ENCODE measurements at places on chromosomes 11 and 22.

GRCh38 chr11:33779849-33780528, 5.7 kb upstream of the FBXO3 start:
- peak; percentile 87 for DNase-seq

DNA sequence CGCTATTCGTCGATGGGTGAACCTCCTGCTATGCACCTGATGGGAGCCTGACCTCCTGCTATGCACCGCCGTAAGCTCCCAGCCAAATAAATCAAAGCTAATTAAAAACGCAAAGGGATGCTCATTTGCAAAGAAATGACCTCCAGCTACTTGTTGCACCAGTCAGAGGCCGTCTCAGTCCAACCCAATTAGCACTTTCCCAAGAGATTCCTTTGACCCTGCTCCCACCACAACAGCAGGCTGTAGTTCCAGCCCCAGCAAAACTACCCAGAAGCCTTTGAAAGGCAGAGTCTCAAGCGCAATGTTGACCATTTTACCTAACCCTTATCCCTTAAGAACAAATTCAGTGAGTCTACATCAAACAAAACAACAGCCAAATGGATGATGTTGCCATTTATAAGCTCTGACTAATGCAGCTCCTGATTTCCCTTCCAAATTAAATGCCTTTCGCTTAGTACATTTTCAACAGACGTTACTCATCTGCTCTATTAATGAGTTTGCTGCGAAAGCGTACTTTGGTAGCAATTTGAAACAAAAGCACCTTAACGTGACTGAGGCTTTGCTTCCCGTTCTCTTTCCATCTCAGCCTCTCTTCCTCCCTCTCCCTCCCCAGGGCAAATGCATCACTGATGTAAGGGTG, 17.2 kb upstream of the BSX start:
- peak; percentile 74 for DNase-seq

DNA sequence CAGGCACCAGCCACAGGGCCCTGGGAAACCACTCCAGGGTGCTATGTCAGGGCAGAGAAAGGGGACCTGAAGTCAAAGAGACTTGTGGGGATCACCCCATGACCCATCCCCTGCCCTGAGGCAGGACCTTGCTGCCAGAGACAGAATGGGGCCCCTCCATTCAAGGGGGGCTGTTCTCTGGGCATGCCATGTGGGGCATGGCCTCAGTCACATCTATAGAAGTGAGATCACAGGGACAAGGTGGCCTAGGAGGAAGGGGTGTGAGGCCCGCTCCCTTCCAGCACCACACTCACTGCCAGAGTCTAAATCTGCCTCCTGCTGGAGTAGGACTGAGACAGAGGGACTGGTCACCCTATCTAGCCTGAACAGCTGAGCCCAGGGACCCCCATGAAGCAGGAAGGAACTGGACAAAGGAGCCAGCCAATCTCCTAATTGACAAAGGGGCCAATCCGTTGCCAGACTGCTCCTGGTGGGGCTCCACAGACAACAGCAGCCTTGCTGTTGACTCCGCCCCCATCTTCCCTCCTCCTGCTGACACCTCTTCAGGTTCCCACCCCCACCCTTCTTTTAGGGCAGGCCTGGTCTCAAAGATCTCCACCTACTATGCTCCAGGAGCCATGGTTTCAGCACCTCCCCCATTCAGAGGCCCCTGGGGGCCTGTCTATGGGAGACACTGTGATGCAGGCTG, 26.0 kb downstream of the NEAT1 start:
- peak; percentile 77 for DNase-seq

DNA sequence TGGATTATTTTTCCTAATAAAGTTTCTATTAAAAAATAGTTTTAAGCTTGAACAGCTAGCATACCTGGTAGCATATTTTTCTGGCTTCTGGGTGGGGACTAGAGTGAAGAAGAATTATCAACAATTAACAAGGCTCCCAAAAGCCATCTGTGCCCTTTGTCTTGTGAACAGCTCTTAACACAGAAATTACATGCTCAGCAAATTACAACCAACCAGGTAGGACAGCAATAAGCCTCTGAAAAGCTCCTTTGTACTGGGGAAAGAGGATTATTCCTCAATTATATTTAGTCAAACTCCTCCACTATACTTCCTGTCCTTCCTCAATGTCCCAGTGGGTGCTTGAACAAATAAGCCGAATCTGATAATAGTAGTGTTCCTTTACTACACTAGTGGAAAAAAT, 162.8 kb downstream of the RAB38 start:
- DNase-seq: no peak

DNA sequence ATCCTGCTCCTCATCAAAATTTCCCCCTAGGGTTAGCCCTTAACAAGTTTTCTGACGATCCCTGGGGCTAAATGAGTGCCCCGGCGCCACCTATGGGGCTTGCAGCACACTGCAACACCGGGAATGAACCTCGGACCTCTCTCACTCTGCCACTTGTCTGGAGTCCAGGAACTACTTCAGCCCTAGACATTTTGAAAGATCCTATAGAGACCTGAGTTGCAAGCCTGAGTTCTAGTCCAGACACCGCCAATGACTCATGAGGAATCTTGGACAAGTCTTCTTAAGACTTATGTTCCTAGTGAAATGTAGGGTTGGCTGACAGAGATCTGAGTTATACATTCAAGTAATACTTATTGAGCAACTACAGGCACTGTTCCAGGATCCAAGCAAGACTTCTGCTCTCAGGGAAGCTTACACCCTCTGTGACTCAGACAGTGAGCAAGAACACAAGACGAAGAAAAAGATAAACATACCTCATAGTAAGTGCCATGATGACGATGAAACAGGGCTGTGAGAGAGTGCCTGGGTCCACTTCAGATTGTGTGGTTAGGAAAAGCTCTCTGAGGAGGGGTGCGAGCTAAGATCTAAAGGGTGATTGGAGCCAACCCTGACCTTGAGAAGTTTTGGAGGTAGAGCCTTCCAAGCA, 10.2 kb upstream of the STK33 start:
- peak; percentile 100 for DNase-seq

Data from GM23248 (cell line).